ENCODE measurements at places on chromosomes 5 and 9.

- no peak for DNase-seq
Measured at GRCh38 chr5:158492136-158492535, 607.6 kb downstream of the EBF1 start.

GRCh38 chr5:90562341-90562740 is 3.7 kb downstream of the ADGRV1 start:
- no peak for DNase-seq

DNA sequence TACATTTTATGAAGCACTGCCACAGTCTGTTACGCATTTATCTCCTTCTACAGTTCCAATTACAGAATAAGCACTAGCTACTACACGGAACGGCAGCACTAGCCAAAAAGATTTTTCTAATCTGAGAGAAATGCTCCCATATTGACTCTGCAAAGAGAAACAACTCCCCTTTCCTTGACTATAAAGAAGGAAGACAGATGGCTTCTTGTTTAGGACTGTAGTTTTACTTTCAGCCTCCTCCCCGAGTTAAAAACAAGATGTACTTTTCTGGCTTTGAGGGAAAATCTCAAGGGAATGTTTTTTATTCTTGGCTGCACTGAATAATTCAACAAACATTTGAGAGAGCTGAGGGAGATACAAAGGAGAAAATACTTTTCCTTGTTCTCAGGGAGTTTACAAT is 1.9 kb upstream of the SLC44A1 start:
- DNase-seq = no peak

DNA sequence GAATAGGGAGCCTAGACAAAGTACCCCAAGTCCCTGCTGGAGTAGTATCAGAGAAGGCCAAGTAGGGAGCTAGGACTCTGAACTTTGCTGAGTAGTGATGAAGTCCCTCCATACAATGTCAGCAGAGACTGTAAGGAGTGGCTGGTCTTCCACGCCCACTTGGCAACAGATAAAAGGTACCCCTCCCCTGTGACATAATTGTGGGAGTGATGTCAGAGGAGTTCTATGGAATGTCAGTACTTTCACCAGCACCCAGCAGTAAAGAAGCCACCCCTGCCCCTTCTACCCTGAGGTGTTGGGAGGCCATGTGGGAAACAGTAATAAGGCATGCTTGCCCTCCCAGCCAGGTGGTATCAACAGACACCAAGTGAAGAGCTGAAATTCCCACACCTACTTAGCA is 143.9 kb downstream of the SLIT3 start:
- DNase-seq = no peak

- no peak for DNase-seq
Measured at GRCh38 chr5:107476783-107477182, 194.0 kb downstream of the EFNA5 start.

DNA sequence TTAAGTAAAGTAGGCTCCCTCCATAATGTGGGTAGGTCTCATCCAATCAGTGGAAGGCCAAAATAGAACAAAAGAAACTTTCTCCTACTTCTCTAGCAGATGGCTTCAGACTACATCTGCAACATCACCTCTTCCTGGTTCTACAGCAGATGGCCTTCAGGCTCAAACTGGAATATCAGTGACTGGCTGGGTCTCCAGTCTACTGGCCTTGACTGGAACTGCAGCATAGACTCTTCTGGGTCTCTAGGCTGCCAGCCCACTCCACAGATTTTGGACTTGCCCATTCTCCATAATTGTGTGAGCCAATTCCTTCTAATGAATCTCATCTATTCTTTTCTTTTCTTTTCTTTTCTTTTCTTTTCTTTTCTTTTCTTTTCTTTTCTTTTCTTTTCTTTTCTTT is 64.8 kb downstream of the ACER2 start:
- DNase-seq = no peak

DNA sequence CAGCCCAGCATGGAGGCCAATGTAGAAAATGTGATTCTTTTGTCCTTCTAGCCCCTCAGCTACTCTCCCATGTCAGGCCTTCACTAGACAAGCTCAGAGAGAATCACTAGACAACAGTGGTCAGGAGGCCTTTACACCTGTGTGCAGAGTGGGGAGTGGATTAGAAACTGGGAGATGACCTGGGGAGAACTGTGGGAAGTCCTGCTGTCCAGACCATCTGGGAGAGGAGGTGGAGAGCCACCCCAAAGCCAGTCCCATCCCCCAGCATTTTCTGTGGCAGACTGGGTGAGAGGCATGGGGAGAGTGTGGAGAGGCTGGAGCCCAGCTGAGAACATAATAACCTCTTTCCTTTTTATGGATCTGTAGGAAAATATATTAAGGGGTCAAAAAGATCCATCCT is 452.0 kb upstream of the DMAC1 start:
- DNase-seq = no peak

GRCh38 chr9:79652598-79652997 is 80.8 kb downstream of the TLE4 start:
- no peak for DNase-seq

- no peak for DNase-seq
Measured at GRCh38 chr5:132887283-132887682, 13.8 kb downstream of the LEAP2 start.

DNA sequence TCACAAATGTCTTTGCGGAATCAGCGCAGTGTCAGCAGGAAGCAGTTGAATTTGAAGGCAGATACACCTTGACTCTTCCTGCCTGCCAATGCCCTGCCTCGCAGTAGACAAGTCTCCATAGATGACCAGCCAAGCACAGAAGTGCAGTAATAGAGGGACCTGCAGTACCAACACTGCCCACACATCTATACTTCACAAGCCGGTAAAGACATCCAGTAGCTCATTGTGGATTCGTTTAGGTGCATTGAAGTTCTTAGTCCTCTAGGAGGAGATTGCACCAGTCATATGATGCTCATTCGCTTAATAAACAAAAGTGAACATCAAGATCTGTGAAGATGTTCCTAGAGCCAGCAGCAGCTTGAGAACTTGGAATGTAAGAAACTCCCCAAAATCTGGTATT is 7.1 kb upstream of the IFNA2 start:
- DNase-seq = no peak

- no peak for DNase-seq
Measured at GRCh38 chr9:4116071-4116581, 183.7 kb downstream of the GLIS3 start.

- no peak for DNase-seq
Measured at GRCh38 chr5:11346336-11346735, 557.9 kb downstream of the CTNND2 start.

GRCh38 chr5:3307982-3308621 is 287.5 kb upstream of the IRX1 start:
- DNase-seq = no peak

GRCh38 chr5:132425009-132425937 is 55.8 kb downstream of the SLC22A5 start:
- no peak for DNase-seq

DNA sequence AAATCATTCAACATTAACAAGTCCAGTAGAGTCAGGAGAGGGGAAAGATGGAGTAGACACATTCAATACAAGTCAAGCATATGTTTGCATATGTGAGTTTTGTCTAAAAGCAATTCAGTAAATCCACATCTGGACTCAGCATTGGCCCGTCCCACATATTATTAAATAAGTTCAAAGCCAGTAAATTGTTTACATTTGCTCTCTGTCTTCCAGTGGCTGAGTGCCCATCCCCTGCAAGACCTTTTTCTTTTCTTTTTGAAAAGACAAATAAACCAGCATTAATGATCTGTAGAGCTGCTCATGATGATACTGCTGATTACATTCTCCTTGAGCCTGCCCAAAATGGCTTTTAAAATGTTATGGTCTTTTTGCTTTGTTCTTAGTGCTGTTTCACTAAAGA is 71.1 kb downstream of the TNC start:
- peak; percentile 43 for DNase-seq

GRCh38 chr5:104987074-104987473 is 1424.5 kb upstream of the NUDT12 start:
- no peak for DNase-seq

GRCh38 chr9:81002906-81003305 is 686.4 kb downstream of the TLE1 start:
- DNase-seq = no peak

GRCh38 chr5:156826150-156826549 is 23.9 kb upstream of the PPP1R2B start:
- DNase-seq = no peak
